Renal cortical epithelial cell (primary cell): ENCODE measurements at places on chromosomes 2 and 18.

GRCh38 chr2:225354281-225354774, 45.2 kb upstream of the NYAP2 start:
- peak; percentile 65 for DNase-seq

DNA sequence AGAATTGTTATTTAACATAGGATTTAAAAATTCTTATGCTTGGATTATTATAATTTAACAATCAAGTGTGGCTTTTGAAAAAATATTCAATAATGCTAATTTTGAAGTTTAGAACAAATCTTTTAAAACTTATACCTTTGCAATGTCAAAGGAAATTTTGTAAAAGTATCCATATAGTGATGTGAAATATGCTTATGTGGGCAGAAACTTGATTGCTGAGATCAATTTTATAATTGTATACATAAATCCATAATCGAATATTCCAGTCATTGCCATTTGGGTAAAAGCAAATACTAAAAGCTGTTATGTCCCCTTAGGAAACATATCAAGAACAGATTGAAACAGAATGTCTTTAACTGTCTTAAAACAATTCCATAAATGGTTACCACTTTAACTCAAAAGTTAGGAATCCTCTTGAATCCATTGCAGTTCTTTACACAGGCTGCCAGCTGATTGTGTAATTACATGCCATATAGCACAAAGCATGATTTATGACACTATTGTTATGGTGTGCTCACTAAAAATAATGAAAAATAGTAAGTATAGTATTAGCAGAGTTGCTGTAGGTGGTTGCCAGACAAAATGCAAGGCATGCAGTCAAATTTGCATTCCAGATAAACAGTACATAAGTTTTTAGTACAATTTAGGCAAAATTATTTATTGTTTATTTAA, 24.2 kb downstream of the PLCL1 start:
- peak; percentile 25 for DNase-seq

DNA sequence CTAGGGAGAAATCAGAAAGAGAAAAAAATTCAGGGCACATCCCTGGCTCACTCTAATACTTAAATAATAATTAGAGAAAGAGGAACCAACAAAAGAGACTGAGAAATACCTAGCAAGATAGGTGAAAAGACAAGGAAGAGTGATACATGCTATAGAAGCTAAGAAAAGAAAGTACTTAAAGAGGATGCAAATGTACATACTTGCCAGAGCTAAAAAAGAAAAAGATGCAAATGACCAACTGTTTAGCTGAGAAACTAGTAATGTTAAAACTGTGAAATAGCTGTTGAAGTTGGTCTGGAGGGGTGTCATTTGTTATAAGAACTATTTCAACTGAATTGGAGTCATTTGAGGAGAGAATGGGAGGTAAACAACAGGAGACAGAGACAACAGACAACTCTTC, 412.2 kb downstream of the SPAG16 start:
- DNase-seq, result no peak

DNA sequence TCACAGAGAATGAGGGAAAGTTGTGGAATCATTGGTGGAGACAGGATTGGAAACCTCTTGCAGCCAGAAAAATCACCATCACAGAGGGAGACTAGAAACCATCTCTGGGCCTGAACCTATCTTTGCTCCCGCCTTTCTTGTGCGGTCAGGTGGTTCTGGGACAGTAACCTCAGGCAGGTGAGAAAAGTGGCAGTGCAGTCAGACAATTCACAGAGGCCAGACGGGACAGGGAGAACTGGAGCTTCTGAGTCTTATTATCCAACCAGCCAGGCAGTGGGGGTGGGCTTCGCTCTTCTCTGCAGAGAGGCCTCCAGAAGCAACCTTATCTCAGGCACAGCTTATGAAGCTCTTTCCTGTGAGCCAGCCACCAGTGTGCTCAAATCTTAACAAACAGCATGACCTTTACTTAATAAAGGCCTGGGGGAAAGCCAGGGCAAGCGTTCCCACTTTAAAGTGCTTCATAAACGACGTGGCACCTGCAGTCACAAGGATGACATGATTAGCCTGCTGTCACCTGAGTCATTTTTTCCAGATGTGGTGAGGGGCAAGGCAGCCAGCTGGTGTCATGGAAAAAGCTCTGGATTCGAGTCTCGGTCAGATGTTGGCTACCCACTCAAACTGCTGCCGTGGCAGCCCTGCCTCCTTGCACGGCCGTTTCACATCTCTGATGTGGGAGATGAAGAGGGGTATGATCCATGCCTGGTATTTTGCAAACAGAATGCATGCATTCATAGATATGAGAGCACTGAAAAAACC, 109.7 kb downstream of the B3GNT2 start:
- DNase-seq, result no peak

DNA sequence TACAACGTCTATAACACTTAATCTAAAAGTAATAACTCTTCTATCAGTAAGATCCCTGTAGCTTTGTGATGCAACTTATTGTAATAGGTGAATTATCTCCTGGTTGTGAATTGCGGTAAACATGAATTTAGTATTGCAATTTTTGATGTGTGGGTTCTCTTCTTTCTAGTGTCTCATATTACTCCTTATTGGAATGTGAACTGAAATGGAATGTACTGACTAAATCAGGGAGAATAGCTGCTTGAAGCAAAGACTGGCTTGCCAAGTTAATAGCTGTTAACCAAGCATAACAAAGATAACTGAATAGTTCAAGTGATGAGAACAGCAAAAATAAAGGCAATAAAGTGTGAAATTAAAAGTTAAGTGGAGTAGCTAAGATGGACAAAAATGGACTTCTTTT, 60.5 kb upstream of the TFPI start:
- peak; percentile 60 for DNase-seq

DNA sequence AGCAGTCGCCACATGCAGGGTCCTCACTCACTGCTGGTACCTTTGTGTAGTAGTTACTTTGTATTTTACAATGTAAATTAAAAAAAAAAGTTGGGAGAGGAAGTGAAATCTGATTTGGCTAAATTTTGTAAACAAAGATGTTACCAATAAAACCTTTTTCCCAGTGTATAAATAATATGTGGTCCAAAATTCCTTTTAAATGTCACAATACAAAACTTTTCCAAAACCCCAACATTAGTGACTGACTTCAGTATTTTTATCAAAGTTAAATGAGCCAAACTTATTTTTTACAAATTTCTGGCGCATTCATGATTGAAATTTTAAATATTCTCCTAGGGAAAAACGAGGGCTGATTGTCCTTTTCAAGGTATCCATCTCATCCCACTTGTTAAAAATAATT, 239.9 kb downstream of the AGAP1 start:
- no peak for DNase-seq

DNA sequence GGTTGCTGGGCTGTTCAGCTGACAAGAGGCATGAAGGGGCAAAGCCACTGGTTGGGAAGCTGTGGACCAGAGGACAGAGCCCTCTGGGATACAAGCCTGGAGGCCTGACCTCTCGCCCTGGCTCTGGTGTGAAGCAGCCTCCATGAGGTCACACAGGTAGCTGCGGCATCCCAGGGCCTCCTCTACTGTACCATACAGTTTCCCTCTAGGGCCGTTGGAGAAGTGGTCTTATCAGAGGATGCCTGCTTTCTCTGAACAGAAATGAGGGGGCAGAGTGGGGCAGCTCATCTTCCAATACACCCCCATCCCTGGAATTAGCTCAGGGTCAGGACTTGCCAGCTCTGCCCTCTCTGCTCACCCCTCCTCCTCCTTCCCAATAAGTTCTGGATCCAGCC, 135.1 kb upstream of the SMAD2 start:
- DNase-seq, result no peak

DNA sequence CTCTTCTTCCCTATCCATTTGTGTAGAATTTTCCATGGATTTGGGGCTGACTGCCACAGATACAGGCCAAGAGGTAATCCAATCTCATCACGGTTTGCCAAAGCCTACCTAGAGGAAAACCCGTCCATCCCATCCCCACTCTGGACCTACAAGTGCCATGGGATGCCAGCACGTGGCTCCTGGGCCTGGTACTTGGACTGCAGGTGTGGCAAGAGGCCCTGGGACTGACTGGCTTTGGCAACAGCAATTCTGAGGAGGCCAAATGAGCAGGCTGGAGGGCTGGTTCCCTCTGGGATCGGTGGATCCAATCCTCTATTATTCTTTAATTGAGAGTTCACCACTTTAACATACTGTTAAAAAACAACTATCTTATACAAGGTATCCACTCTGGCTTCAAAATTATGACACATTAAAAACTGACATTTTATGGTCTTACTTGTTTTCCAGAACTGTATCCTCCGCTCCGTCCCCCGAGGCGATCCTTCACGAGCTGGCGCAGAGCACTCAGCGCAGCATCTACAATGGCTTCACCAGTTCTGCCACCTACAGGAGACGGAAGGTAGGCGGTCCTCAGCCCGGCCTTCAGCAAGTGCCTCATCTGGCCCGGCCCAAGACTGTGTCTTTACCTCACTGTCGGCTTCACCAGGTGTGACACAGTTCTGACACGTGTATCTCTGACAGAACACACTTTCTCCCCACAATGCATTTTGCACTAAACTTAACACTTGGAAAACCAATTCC, 19.8 kb downstream of the PDIA6 start:
- no peak for DNase-seq

DNA sequence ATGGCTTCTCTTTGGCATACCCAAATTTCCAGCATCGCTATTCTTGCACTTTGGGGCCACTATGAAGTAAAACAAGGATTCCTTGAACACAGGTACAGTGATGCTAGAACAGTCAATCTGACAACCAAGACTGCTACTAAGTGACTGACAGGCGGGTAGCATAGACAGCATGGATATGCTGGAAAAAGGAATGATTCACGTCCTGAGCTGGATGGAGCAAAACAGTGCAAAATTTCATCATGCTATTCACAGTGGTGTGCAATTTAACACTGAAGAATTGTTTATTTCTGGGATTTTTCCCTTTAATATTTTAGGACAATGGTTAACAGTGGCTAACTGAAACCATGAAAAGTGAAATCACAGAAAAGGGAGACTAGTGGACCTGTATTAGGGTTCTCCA, 1511.2 kb upstream of the ZEB2 start:
- DNase-seq, result no peak

DNA sequence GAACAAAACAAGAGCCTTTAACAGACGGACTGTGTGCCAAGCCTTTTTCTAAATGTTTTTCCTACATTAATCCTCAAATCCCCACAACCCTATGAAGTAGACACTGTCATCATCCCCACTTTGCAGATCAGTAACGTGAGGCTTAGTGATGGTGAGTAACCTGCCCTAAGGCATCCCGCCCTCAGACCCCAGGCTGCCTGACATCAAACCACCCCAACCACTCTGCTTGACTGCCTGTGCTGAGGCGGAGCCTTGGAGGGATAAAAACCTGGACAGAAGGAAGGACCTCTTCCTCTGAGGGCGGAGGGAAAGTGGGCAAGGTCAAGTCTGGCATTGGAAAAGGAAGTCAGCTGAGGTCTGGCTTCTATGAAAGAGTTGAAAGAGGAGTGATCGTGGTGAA, 104.6 kb downstream of the SP3 start:
- DNase-seq, result no peak

DNA sequence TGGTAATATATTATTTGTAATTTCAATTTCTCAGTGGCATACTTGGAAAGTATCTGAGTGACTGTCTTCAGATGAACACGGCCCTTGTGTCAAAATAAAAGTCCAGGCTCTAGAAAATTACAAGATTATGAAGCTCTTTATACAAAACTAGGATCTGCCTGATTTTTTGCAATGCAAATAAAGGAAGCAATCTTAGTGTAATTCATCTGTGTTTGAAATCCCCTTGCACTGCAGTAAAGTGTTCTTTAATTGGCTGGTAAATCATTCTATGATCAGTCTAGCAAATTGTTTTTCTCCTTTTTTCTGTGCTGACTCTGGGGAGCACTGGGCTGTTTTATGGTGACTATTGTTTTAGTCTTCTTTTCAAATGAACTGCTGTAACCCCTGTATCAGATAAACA, 1039.0 kb downstream of the SOCS6 start:
- no peak for DNase-seq

DNA sequence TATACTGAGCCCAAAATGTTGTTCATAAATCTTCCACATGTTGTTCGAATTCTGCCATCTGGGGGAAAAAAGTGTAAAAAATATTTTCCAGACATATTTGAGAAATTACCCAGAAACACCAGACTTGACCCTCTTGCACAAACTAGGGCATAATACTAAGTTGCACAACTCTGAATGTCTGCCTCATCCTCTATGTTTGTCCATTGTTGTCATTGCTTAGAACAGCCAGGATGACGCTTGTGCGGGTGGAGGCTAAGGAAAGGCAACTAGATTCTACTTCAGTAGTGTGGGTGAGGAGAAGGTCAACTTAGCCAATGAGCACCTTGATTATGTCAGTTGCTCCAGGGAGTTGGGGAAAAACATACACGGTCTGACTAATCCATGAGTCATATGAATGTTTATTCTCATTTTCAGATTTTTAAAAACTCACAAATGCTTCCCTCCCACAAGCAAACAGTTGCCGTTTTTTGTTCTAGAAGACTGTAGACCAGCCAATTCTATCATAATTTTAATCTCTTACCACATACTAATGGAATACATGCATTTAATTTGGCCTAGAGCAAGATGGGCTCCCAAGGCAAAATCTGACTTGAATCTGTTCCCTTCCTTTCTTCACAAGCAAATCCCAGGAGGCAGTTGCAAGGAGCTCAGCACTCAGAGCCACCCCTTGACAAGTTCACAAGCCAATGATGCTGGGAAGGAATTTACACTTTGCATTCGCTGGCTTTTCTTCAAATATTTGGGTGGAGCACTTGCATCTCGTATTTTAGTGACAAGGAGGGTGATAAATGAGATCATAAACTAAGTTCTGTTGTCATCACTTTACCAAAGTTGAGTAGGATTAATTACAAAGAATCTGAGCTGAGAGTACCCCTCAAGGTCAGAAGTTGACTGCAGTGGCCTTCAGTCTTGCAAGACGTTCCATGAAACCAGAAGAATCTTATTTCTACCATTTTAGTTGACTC, 163.2 kb upstream of the TWIST2 start:
- peak; percentile 55 for DNase-seq

- no peak for DNase-seq
These were observed 1616.3 kb upstream of the ACVR2A start for GRCh38 chr2:146228466-146229058.
